Stimulated activated CD4-positive, alpha-beta T cell treated with anti-CD3 and anti-CD28 coated beads, Interleukin-15, amount 100 ng/mL, for 24 hours (primary cell): ENCODE measurements at places on chromosomes 3 and 15.

DNA sequence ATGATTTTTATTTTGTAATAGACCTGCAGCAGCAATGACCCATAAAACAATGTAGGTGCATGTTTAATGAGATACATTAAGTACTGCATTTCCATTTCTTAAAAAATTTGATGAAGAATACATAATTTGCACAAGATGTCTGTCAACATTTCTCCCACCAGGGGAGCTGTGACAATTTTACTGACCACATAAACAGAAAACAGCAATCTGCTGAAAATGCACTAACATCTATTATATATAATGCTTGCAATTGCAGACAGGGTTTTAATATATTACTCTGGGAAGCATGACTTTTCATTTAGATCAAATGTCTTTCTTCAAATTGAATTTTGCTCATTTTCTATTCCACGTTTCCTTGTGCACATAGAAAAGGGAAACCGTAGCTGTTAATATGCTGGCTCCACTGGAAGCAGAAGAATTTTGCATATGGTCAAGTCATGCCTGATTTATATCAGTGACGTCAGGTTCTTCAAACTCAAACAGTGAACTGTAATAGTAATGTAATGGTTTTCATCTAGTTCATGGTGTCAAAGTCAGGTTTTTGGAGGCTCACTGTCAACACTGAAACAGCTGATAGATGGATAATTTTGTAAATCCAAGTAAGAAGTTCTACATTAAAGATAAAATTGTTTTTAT lies 79.8 kb upstream of the IGF1R start:
- no peak for DNase-seq

- no peak for DNase-seq
These were observed 285.3 kb downstream of the SV2B start for GRCh38 chr15:91385311-91385710.

DNA sequence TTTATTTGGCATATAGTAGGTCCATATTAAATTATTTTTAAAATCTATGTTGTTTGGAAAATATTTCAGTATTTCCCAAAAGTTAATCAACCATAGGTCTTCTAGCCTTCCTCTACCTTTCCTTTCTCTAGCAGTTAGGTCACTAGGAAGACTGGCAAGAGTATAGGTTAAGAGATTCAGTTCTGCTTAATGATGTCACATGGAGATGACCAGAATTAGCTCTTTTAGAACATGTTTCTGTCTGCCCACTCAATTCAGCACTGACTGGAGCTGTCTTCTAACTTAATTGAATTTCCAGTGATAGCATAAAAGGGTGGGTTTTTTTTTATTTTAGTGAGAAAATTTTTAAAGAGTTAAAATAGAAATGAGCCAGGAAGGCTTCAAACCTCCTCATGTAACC lies 23.8 kb upstream of the ZBED2 start:
- no peak for DNase-seq

DNA sequence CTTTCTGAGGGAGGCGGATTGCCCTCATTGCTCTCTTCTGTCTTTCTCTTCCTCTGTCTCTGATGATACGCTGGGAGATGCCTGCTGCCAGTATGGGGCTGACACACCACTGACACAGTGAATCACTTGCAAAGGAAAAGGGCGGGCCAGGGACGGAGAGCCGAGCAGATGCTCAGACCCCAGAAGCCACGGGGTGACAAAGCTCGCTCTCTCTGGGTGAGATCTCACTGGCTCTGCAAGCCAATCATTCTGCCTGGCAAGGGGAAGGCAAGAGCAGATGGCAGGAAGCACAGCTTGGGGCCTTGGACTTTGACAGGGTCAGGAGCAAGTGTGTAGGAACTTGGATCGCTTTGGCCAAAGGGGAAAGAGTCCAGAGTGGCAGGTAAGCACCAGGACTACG lies 198.7 kb downstream of the NTRK3 start:
- no peak for DNase-seq

- DNase-seq, result no peak
These were observed 7.2 kb downstream of the MESP2 start for GRCh38 chr15:89783111-89783860.

DNA sequence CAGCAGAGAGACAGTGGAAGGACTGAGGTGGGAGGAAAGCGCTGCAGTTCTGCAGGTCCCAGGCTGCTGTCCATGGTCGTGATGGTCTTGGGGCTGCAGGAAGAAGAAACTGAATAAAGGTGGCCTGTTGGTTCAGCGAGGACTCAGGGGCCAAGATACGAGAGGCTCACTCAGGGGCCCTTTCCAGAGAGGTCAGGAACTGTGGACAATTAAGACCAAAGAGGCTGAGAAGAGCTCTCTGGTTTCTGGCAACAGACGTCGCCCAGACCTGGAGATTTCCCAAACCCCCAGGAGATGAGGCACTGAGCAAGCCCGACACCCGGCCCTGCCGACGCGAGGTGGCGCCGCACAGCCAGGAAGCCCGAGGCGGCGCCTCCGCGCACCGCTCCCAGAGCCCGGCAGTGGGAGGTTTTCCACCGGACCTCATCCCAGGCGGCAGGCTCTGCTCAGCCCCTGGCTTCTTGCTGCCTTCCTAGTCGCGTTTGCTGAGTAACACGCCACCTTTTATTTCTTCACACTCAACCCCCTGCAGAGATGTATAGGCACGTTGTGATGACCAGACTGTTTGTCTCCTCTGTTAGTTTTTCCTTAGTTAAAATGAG lies 56.4 kb upstream of the ARRDC4 start:
- peak; percentile 49 for DNase-seq

GRCh38 chr3:23824699-23825444 lies 19.1 kb downstream of the UBE2E1 start:
- no peak for DNase-seq

DNA sequence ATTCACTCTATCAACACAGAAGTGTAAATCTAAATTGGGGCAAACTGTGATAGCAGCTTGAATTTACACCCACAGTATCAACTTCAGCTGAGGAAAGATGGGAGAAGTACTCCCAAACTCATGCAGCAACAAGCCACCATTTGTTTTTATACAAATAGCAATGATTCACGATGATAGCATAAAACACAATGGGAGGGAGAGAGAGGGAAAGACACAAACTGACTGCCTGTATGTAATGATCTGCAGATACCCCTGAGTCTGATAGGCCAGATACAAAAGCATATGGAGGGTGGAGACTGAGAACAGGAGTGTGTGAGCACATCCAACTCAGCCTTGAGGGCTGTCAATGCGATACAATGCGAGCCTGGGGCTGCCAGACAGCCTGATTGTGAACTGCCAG lies 79.2 kb downstream of the CNTN3 start:
- DNase-seq, result no peak

GRCh38 chr3:71087143-71088018 lies 496.1 kb downstream of the FOXP1 start:
- DNase-seq, result peak; percentile 31

GRCh38 chr15:31974154-31974794 lies 56.0 kb upstream of the CHRNA7 start:
- DNase-seq, result no peak
